ENCODE measurements at places on chromosomes 5 and 9. TPM values are rescaled to one million over a fixed set of nuclear protein-coding genes. Genes with fewer than 3 reads are reported as not detected.

- no peak overlapping the region for H3K4me3 ChIP-seq
- H3K27ac ChIP-seq, result no peak overlapping the region
- no peaks in the 10 kb centered on the region for H3K27me3 ChIP-seq
- H3K4me1 ChIP-seq, result peaks cover 20% of the 10 kb centered on the region
Observed at GRCh38 chr5:126753227-126753626, 23.7 kb upstream of the LMNB1 start.

DNA sequence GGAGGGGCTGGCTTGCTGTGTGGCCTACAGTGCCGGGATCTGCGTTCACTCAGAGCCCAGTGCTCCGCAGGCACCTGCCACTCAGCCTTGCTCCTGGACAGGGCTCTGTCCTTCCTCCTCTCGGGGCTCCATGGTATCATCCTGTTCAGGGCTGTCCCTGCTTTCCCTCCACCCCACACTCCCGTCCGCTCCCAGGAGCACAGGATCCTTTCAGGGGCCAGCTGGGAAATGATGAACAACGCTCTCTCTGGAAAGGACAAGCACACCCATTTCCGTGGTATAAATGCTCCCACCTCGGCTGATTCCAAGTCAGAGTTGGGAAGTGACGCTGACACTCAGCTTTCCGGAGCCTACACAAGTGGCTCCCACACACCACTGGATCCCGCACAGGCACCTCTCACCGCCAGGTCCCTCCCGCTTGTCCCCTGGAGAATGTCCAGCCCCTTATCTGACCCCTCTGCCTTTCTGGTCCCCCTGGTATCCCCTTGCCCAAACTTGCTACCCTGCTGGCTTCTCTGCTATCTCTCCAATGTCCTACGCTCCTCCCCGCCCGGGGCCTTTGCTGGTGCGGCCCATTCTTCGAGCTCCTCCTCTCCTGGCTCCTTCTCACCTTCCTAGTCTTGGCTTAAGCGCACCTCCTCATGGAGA lies 21.3 kb downstream of the HMCN2 start:
- no peaks in the 10 kb centered on the region for H3K4me1 ChIP-seq
- H3K27me3 ChIP-seq, result peaks cover 5% of the 10 kb centered on the region
- no peak overlapping the region for H3K27ac ChIP-seq
- H3K36me3 ChIP-seq, result no peaks in the 10 kb centered on the region
- H3K4me3 ChIP-seq, result no peak overlapping the region

DNA sequence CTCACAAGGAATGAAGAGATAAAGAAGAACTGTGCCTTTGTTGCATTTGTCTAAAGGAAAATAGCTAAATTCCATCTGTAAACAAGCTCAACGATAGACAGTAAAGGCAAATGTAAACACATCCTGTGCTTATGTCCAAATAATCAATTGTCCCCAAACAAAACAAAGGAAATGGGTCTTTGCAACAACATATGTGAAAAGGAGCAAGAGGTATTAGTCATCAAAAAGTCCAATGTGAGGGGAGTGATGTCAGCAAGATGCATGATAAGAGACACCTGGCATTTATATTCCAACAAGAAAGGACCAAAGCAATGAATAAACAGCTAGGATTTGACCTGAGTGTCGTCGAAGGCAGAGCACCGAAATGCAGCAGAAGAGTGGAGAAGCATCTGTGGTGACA lies 209.1 kb downstream of the ASTN2 start:
- no peaks in the 10 kb centered on the region for H3K4me1 ChIP-seq
- no peaks in the 10 kb centered on the region for H3K36me3 ChIP-seq
- H3K4me3 ChIP-seq, result no peak overlapping the region
- H3K27ac ChIP-seq, result no peak overlapping the region
- H3K27me3 ChIP-seq, result no peaks in the 10 kb centered on the region

The ASTN2 gene
- 5.2 TPM for total RNA-seq

- H3K4me3 ChIP-seq, result no peak overlapping the region
- no peak overlapping the region for H3K27ac ChIP-seq
- H3K36me3 ChIP-seq, result no peaks in the 10 kb centered on the region
- no peak for DNase-seq
Observed at GRCh38 chr9:36893911-36894310, 140.2 kb downstream of the PAX5 start.

DNA sequence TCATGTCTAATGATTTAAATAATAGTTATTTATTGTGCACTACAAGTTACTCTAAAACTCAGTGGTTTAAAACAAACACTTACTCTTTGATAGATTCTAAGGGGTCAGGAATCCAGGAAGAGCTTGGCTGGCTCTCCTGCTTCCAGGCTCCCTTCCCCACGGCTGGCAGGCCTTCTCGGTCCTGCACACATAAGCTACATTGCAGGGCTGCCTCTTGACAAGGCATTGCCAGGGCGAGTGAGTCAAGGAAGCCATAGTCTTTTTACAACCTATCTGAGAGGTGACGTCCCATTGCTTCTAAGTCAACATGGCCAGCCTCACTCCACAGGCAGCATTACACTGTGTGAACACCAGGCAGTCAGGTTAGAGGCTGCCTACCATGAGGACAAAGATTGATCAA lies 119.8 kb downstream of the AUH start:
- H3K36me3 ChIP-seq, result peaks cover 19% of the 10 kb centered on the region
- H3K4me3 ChIP-seq, result no peak overlapping the region
- peaks cover 22% of the 10 kb centered on the region for H3K4me1 ChIP-seq
- no peaks in the 10 kb centered on the region for H3K27me3 ChIP-seq
- no peak for DNase-seq

- peak overlapping the region; percentile 4 for H3K27ac ChIP-seq
- H3K4me3 ChIP-seq, result no peak overlapping the region
- peaks cover 8% of the 10 kb centered on the region for H3K36me3 ChIP-seq
Observed at GRCh38 chr9:96646081-96646991, 8.8 kb downstream of the PRXL2C start.

GRCh38 chr9:130209422-130209821 lies 37.2 kb downstream of the NCS1 start:
- no peak overlapping the region for H3K4me3 ChIP-seq
- H3K27me3 ChIP-seq, result no peaks in the 10 kb centered on the region
- H3K4me1 ChIP-seq, result no peaks in the 10 kb centered on the region
- no peak for DNase-seq

DNA sequence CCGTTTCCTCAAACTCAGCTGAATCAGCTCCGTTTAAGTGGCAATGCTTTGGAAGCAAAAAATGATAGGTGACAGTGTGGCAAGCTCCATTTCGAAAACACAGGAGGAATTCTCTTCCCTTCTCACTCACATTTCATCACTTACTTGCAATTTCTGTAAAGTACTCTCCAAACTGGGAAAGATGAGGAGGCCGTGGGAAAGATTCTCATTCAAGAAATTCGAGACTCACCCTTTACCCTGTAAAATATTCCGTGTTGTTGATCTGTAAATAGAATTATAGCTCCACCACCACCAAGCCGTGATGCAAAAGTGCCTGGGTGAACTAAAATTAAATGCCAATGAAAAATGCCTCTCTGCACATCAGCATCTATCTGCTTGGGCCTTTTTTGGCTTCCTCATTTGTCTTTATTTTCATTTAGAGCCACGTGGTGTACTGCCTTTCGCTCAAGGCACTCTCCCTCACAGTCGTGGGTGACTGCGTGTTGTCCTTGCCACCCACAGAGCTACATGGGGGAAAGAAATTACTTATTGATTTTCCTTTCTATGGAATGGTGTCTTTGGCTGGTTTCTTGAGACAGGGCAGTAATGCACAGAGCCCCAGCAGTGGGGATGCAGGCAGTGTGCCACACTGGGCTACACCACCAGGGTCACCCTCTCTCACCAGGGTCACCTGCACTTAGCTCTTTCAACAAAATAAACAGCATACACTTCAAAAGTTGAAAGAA lies 289.3 kb upstream of the TAS2R1 start:
- H3K27me3 ChIP-seq, result no peaks in the 10 kb centered on the region
- no peak overlapping the region for H3K27ac ChIP-seq
- DNase-seq, result no peak
- no peaks in the 10 kb centered on the region for H3K4me1 ChIP-seq

GRCh38 chr9:104988539-104988938 lies 60.6 kb upstream of the ABCA1 start:
- no peak overlapping the region for H3K27ac ChIP-seq
- peaks cover 42% of the 10 kb centered on the region for H3K4me1 ChIP-seq
- no peaks in the 10 kb centered on the region for H3K36me3 ChIP-seq
- no peak for DNase-seq
- H3K4me3 ChIP-seq, result no peak overlapping the region
- peaks cover 40% of the 10 kb centered on the region for H3K27me3 ChIP-seq

Measured in activated CD8-positive, alpha-beta T cell treated with anti-CD3 and anti-CD28 coated beads for 36 hours (primary cell).